ENCODE measurements at places on chromosomes 4 and X.

GRCh38 chrX:18288716-18289115, 65.8 kb downstream of the SCML2 start:
- no peak for DNase-seq

GRCh38 chr4:14867847-14868246, 134.4 kb upstream of the CPEB2 start:
- no peak for DNase-seq

GRCh38 chr4:74968456-74969164, 35.7 kb downstream of the PARM1 start:
- no peak for DNase-seq

GRCh38 chrX:72030431-72030830, 101.3 kb downstream of the RTL5 start:
- DNase-seq: no peak

DNA sequence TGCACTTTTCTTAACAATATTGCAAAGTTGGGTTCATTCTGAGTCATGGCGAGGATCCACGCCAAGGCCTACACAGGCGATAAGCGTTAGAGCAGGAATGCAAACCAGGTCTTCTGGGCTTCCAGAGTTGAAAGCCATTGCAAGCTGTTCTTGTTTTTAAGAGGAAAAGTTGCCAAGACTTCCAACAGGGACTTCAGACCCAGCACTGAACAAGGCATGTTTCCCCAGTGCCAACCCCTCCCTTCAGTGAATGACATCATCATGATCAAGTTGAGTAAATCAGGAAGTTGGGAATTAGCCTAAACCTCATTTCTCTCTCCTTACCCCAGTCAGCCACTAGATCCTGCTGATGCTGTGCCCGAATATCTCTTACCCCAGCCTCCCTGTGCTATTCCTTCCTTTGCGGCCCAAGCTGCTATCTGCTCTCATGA, 355.1 kb downstream of the HS3ST1 start:
- no peak for DNase-seq

- DNase-seq: no peak
Observed at GRCh38 chr4:131499141-131499873, 1649.8 kb upstream of the PCDH10 start.

DNA sequence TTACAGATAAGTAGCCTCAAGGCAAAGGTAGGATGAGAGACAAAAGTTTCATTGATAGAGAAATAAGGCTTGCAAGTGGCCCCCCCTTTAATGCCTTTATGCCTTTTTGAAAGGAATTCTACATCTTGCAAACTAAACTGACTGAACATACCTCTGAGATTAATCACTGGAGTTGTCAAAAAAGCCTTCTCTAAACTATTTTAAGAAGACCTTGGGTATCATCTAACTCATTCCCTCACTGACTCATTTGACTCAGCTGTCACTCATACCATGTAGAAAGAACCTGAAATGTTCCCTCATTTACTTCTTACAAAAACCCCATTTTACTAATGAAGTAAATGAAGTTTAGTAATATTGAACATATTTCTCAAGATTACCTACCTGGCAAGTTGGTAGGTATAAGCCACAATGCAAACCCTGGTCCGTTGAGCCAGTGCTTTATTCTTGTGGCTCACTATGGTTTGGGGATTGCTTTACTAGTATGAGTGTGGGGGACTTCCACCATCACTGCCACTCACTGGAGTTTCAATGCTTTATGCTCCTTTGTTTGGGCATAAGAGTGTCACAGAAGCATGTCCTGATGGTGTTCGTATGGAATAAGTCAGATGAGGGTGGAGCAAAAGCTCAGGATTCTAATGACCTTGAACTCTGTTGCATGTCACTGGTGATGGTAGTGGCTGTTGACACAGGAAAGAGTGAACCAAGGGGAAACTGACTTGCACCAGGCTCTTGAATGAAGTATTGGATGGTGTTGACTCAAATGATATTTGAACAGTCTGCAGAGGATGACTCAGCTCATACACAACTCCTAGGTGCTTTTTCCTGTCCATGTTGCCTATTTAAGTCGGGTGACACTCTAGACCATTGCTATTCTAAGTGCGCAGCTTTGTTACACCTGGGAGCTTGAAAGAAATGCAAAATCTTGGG, 305.5 kb upstream of the EMCN start:
- DNase-seq: no peak

GRCh38 chr4:136687118-136687517, 845.2 kb downstream of the PCDH18 start:
- no peak for DNase-seq

GRCh38 chr4:114423582-114423981, 175.0 kb upstream of the UGT8 start:
- no peak for DNase-seq

- no peak for DNase-seq
Observed at GRCh38 chr4:114658776-114659175, 60.2 kb downstream of the UGT8 start.

- DNase-seq: no peak
Observed at GRCh38 chr4:10731690-10732089, 47.1 kb upstream of the CLNK start.

DNA sequence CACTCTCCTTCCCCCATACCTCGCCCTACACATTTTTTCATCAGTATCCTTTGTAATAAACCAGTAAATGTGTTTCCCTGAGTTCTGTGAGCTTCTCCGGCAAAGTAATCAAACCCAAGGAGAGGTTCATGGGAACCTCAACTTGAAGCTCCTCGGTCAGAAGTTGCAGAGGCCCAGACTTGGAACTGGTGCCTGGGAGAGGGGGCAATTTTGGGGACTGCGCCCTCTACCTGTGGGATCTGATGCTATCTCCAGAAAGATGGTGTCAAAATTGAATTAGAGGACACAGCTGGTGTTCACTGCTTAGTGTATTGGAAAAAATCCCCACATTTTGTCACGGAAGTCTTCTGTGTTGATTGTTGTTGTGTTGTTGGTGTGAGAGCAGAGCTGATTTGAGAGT, 70.6 kb downstream of the ATP11C start:
- DNase-seq: no peak

DNA sequence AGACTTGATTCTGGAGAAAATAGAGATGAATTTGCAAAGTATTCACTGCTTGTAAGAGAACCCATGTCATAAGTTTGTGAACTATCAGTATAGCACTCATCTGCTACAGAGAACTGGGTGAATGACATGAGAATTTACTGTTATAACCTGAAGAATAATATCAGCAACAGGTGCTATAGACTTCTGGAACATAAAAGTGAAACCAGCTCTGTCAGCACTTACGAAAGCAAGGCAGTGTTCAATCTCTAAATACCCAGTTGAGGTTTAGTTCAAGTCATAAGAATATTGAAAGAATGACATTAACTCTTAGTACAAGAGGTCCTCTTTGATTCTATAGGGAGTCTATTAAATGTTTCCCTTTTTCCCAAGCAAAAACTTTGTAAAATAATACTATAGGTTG, 232.9 kb upstream of the ANKRD50 start:
- DNase-seq: no peak

- DNase-seq: no peak
Observed at GRCh38 chr4:182925855-182926254, 8.7 kb upstream of the DCTD start.

DNA sequence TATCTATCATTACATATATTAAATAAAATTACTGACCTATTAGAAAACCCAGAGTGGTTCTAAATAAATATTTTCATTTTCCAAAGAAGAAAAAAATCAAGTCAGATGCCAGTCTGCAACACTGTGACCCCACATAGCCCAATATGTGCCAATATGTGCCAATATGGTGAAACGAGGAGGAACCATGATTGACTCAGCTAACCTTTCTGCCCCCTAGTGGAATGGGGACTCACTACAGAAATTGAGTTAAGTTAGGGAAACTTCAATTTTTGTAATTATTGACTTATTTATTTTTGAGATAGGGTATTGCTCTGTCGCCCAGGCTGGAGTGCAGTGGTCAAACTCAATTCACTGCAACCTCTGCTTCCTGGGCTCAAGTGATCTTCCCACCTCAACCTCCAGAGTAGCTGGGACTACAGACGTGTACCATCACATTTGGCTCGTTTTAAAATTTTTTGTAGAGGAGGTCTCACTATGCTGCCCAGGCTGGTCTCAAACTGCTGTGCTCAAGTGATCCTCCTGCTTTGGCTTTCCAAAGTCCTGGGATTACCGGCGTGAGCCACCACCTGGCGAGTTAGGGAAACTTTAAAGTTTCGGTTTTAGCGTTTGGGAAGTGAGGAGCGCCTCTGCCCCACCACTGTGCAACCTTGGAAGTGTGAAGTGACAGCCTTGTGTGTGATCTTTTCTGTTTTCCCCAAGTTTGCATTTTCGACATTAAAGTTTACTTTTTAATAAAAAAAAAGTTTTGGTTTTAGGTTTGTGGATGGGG, 116.8 kb upstream of the SHISA3 start:
- DNase-seq: no peak

DNA sequence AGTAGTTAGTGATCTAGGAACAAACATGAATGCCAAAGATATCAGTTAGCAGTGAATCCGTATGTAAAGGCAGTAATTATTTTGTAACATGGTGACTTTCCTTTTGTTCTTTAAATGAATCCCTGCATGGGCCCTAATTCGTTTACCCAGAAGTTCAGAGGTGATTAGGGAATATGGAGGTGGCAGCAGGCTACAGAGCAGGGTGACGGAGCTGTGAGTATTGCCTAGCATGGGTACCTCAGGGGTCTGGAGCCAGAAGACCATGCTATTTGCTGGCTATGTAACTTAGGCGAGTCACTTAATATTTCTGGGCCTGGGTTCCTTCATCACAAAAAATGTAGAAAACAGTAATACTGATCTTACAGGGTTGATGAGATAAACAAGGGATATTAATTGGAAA, 184.9 kb downstream of the ENOX2 start:
- no peak for DNase-seq

GRCh38 chr4:1315836-1316536, 26.3 kb downstream of the MAEA start:
- no peak for DNase-seq

DNA sequence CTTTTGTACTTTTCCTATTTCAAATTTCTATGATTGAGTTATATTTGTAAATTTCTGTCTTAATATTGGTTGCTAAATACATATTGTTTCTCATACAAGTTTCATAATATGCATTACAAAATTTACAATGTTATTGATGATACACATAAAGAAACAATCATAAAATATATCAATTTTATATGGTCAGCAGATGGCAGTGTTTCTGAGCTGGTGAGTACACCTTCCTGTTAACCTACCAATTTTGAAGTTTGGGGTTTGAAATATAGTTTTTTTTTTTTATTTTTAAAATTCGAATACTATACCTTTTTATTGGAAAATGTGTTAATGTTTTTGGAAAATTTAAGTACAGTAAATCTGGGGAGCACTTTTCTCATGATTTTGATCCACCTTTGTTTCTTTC, 1953.1 kb upstream of the ADGRL3 start:
- no peak for DNase-seq

DNA sequence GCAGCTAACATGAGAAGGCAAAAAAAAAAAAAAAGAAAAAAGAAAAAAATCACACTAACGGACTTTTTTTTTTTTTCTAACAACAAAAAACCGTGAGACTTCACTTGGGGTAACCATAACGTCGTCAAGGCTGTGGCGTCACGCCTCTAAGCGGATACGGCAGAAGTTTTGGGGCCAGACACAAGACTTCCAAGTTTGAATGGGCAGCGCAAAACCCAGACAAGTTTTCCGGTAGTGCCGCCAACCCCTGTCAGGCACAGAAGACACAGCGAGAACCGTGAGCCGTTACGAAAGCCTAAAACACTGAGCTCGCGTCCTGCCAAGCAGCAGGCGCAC, 556 bp upstream of the SMARCA5 start:
- DNase-seq: no peak

- DNase-seq: no peak
Observed at GRCh38 chr4:169348541-169348940, 77.8 kb upstream of the SH3RF1 start.

GRCh38 chrX:53357799-53358530, 64.5 kb downstream of the SMC1A start:
- no peak for DNase-seq

GRCh38 chr4:173415885-173416653, 17.2 kb upstream of the SCRG1 start:
- no peak for DNase-seq

DNA sequence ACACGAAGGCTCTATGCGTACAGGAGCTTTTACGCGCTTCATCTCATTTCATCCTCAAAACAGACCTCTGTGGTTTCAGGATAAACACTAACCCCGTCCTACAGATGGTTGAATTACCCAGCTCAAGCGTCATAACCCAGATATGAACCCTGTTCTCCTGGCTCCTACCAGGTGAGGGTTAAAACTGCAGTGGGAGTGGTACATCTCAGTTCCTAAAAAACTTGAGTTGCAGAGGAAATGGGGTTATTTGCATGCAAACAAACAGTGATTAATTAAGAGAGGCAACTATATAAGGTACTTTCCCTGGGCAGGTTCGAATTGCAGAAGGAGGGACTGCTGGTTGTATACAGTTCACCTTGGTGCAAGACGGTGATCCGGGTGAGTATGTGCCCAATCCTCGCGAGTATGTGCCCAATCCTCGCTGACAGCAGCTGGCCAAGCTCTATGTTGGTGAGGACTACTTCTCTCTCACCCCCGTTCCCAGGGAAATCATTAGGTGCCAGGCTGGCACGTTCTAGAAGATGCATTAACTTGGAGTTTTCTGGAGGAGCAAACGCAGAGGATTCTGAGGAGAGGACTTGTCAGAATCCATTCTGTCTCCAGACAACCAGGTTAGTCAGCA, 72.6 kb downstream of the FHDC1 start:
- no peak for DNase-seq

- no peak for DNase-seq
Observed at GRCh38 chrX:115624916-115625315, 63.9 kb downstream of the PLS3 start.

DNA sequence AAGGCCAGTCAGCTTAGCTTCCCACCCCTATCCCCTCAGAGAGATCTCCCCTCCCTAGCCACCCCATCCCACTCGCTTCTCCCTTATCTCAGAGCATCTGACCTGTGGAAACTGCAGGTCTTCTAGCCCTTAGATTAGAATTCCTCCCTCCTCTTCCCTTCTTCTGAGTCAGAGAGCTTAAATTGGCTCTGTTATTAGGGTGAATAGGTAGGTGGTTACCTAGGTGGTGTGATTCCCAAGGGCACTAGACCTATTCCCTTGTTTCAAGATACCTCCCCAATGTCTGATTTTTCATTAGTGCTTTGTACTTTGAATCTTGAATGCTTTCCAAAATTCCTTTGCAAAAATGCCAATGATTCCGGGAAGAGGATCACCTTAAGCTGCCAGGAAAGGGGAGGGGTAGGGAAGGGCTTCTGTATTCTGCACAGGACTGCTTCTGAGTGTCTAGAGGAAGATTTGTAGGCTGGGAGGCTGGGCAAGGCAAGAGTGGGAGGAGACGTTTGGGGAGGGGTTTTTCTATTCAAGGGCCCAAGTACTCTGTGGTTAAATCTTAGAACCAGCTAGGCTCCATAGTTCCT, 24.5 kb upstream of the MSN start:
- no peak for DNase-seq
